ENCODE measurements at places on chromosomes 6 and 20.

DNA sequence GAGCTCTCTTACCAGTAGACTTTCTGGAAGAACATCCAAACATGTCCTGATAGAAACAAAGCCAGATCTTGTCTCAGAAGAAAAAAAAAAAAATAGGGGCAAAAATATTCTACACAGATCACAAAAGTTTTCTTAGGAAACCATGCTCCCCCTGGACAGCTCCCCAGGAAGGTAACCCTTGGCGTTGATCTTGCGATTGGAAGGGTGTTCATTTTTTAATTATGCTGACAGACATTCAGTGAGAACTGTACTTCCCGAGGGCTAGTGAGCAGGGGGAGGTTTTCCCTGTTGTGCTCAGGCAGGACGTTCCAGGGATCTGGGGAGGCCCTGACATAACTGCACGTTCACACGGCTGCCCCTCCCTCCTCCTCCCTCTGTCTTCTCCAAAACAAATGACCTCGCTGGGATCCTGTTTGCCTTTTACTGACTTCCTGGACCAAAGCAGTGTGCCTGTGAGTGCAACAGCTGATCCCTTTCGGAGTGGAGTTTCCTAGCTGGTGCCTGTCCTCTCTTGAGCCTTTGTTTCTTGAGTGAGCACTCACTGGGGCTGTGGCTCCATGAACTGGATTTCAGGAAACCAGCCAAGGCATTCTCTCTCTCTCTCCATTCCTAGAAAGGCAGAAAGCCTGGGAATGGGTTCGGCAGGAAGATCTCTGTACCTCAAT, 46.7 kb downstream of the MARCKS start:
- H3K27me3 ChIP-seq, result no peaks in the 10 kb centered on the region
- H3K4me1 ChIP-seq, result no peaks in the 10 kb centered on the region
- no peak overlapping the region for H3K4me3 ChIP-seq
- H3K27ac ChIP-seq, result no peak overlapping the region

DNA sequence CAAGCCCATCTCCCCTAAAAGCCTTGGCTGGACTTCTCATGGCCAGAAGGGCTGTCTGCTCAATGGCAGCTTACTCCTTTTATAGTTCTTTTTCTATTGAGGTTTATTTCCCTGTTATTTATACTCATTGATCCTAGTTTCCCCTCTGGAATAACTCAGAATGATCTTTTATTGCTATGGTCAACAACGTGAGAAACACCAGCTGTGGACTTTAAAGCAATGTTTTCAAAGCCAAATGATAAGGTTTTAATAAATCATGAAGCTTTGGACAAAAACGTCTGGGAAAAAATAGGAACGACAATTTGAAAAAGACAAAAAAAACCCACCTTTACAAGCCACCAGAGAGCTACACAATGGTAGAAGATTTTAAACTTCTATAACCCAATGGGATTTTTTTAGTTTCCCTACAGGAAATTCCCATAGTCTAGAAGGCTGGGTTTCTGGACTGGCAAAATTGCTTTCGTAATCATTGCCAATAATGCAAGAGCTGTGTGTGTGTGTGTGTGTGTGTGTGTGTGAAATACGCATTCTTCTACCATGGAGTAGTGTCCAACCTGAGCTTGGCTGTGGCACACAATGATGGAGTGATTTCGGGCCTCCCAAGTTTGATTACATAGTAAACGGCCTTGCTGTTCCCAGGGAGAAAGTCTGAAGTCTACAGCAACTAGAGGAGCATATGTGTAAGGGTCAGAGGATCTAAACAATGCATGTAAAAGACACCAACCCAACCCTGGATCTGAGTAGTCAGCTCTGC, 396.0 kb downstream of the SYNE1 start:
- H3K27ac ChIP-seq, result no peak overlapping the region
- H3K27me3 ChIP-seq, result no peaks in the 10 kb centered on the region
- H3K4me3 ChIP-seq, result no peak overlapping the region
- H3K36me3 ChIP-seq, result peaks cover 54% of the 10 kb centered on the region

DNA sequence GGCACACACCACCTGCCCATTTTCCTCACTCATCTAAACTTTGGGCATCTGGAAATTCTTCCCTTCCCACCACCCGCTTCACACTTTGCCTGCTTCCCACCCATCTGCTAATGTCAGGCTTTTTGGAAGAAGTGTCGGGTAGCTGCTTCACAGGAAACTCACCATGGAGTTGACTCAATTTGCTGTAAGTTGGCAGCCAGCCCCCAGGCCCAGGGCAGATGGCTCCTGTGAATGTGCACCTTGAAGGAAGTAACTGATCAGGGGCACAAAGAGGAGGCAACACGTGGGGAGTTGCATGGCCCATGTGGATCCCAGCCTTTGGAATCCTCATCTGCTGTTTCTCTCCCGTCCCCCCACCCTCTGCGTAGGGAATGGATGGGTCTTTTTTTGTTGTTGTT, 87.3 kb downstream of the PPP1R14C start:
- no peak overlapping the region for H3K4me3 ChIP-seq
- no peak for DNase-seq
- H3K36me3 ChIP-seq, result no peaks in the 10 kb centered on the region

DNA sequence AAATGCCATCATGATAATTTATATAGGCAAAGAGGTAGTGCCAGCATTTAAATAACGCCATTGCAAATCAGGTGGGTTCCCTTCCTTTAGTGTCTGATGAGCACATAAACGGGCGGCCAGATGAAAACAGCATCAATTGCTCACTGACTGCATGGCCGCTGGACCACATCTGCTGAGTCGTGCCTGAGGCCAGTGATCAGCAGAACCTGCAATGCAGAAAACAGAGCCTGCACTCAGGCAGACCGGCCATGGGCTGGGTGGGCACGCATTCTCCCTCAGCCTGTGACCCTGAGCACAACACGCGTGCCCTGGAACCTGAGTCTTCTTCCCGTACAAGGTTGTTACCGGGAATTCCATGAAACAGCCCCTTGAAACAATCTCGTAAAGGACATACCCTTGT, 144.0 kb upstream of the THBS2 start:
- H3K27me3 ChIP-seq, result no peaks in the 10 kb centered on the region
- H3K27ac ChIP-seq, result no peak overlapping the region
- DNase-seq, result no peak
- no peaks in the 10 kb centered on the region for H3K4me1 ChIP-seq
- H3K36me3 ChIP-seq, result no peaks in the 10 kb centered on the region

DNA sequence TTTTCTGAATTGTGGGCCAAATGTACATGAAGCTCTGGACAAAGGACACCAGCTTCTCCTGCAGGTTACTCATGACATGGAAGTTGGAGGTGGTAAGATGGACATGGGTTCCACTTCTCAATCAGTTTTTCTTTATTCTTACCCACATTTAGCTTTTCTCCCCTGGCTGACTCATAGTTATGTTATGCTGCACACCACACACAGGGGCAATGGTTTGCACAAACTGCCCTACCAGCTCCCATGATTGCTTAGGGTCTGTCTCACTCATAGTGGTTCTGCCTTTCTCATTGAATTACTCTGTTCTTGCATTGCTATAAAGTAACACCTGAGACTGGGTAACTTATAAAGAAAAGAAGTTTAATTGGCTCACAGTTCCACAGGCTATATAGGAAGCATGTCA, 4.5 kb upstream of the CD109 start:
- H3K27me3 ChIP-seq, result peaks cover 40% of the 10 kb centered on the region
- H3K4me3 ChIP-seq, result no peak overlapping the region
- no peak for DNase-seq
- no peaks in the 10 kb centered on the region for H3K36me3 ChIP-seq

GRCh38 chr6:151155095-151155494, 84.7 kb upstream of the AKAP12 start:
- no peak for DNase-seq
- H3K27me3 ChIP-seq, result peaks cover 7% of the 10 kb centered on the region
- no peak overlapping the region for H3K4me3 ChIP-seq

DNA sequence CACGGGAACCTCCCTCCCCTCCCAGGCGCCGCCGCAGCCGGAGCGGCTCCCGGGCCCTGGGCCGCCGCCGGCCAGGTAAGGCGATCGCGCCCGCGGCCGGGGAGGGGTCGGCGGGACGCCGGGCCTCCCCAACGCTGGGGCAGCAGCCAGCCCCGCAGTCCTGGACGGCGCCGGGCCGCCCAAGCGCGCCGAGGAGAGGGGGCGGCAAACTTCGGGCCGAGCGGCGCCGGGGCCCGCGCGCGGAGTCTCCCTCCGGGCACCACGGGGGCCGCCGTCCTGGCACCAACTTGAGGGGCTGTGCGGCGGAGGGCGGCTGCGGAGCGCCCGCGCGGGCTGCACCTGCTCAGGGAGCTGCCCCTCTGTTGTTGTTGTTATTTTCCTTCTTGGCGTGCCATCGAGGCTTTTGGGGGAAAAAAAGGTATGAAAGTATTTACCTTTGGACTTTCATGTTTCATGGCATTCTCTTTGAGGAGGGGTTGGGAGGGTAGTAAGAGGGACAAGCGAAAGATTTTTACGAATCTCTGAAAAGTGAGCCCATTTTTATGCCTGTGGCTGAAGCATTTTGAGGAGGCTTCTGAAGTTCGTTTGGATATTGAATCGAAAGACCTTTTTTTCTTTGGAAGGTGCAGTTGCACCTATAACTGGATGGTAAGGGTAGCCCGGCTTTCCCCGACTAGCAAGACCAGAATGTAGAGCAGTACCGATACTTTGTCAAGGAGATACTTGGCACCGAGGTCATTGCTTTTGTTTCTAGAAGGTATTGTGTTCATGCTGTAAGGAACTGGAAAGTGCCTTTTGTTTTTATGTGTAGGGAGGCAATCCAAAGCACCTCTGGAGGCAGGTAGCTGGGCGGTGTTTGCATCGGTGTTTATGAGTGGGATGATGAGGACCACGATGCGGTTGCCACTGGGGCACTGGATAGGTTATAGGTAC, at the start of gene RNF182:
RNF182 (plus strand) TSS at position 4 of the 933 bp plus-strand sequence. CDS start 52,168 bp downstream, outside the sequence.
- H3K4me3 ChIP-seq, result peak within 1 kb of the TSS; percentile 83
- H3K36me3 ChIP-seq, result no peaks in the 10 kb centered on the region
- peak; percentile 20 for DNase-seq
- H3K27me3 ChIP-seq, result peaks cover 30% of the 10 kb centered on the region
- H3K4me1 ChIP-seq, result peaks cover 13% of the 10 kb centered on the region

- peaks cover 63% of the 10 kb centered on the region for H3K4me1 ChIP-seq
- H3K4me3 ChIP-seq, result no peak overlapping the region
- H3K36me3 ChIP-seq, result peaks cover 14% of the 10 kb centered on the region
- peak; percentile 23 for DNase-seq
These were observed 23.1 kb downstream of the STK35 start for GRCh38 chr20:2124564-2125213.

- peaks cover 5% of the 10 kb centered on the region for H3K36me3 ChIP-seq
- no peaks in the 10 kb centered on the region for H3K27me3 ChIP-seq
- peak overlapping the region; percentile 98 for H3K27ac ChIP-seq
These were observed 8.7 kb upstream of the GMEB2 start for GRCh38 chr20:63635431-63636141.

DNA sequence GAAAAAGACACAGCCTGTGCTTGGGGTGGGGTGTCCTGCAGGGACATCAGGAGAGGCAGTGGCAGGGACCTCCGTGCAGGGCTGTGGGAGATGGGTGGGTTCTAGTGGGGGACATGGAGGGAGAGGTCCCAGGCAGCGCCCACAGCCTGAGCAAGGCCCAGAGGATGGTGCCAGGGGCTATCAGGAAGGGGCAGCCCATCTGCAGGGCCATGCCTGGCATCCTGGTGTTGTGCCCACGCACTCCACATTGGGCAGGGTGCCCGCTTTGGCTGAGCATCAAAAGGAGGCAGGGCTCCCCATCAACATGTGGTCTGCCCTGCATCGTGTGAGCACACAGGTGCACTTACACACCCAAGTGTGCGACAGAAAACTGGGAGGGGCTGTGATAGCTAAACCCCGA, 184.3 kb upstream of the SNX9 start:
- no peak for DNase-seq
- peaks cover 1% of the 10 kb centered on the region for H3K4me1 ChIP-seq
- H3K36me3 ChIP-seq, result peaks cover 14% of the 10 kb centered on the region
- no peak overlapping the region for H3K27ac ChIP-seq
- H3K27me3 ChIP-seq, result no peaks in the 10 kb centered on the region

- no peak overlapping the region for H3K27ac ChIP-seq
- no peaks in the 10 kb centered on the region for H3K4me1 ChIP-seq
- no peaks in the 10 kb centered on the region for H3K36me3 ChIP-seq
- peaks cover 8% of the 10 kb centered on the region for H3K27me3 ChIP-seq
These were observed 48.9 kb downstream of the SLC2A12 start for GRCh38 chr6:134003542-134003951.

- H3K27me3 ChIP-seq, result no peaks in the 10 kb centered on the region
- H3K36me3 ChIP-seq, result peaks cover 12% of the 10 kb centered on the region
- peaks cover 22% of the 10 kb centered on the region for H3K4me1 ChIP-seq
- no peak for DNase-seq
These were observed 893 bp downstream of the POLR1H start for GRCh38 chr6:30061858-30062458.

DNA sequence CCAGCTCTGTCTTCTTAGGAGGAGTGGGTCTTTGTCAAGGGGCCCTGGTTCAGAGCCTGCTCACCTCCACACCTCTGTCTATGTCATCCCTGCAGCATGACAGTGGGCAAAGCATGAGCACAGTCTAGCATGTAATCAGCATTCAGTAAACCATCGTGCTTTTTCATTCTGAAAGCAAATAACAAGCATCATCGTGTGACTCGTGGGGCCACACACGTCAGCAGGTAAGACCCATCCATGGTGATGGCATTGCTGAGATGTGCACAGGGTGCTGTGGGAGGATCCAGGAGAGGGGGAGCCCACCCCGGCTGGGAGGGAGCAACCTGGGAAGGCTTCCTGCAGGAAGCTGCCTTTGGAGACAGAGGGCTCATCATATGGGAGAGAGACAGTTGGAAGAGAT, 106.7 kb downstream of the TMEM242 start:
- no peaks in the 10 kb centered on the region for H3K36me3 ChIP-seq
- no peak overlapping the region for H3K27ac ChIP-seq
- H3K4me1 ChIP-seq, result peaks cover 6% of the 10 kb centered on the region
- H3K27me3 ChIP-seq, result no peaks in the 10 kb centered on the region
- no peak overlapping the region for H3K4me3 ChIP-seq

DNA sequence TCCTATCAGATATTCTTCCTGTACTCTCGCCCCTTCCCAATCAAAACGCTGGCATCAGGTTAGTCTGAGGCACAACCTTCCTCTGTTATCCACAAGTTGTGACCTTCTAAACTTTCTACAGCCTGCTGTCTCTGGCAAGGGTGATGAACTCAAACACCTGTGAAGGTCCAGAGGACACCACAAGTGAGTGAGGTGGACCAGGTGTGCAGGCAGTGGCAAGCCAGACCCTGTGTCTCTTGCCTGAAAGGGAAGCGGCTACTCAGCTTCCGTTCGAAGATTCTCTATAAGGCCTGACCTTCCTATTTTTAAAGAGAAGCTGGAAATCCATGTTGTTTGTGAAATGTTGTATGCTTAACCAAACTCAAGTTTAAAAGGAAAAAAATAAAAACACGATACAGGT, 36.8 kb downstream of the GCM1 start:
- H3K27me3 ChIP-seq, result no peaks in the 10 kb centered on the region
- H3K4me3 ChIP-seq, result no peak overlapping the region
- H3K4me1 ChIP-seq, result no peaks in the 10 kb centered on the region

GRCh38 chr6:19289457-19289856, 547.7 kb upstream of the ID4 start:
- no peak overlapping the region for H3K27ac ChIP-seq
- no peak overlapping the region for H3K4me3 ChIP-seq
- no peaks in the 10 kb centered on the region for H3K36me3 ChIP-seq
- H3K4me1 ChIP-seq, result no peaks in the 10 kb centered on the region
- no peak for DNase-seq

Measured in memory B cell (primary cell).